Activated CD4-positive, alpha-beta T cell treated with anti-CD3 and anti-CD28 coated beads for 1 hour (primary cell): ENCODE measurements at places on chromosomes 16 and 17.

DNA sequence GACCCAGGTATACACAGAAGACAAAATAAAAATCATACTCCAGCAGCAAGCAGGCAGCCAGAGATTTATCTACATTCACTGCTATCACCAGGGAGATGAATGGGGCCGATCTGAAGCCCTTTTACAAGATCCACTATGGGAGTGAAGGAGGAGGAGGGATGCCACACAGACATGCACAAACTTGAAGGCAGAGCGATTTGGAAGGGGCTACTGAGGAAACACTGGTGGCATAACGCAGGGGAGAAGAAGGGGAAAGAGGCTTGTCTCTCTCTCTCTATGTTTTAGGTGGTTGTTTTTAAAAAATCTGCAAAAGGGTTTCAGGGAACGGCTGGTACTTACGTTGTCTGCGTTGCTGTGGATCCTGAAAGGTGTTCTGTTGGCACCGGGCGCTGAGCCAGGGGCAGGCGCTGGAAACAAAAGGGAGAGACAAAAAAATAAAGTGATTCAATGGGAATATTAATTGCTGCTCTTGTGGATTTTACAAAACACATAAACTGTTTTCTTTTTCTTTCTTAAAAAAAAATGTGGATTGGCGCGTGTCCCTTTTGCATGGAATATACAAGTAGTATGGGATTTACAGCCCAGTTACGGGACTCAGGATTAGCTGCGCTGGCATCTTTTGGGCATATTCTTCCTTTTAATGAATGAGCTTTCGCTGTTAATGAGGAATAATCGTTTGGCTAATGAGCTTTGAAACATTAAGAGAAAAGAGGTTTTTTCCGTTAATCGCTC, 255.3 kb upstream of the PMFBP1 start:
- DNase-seq = no peak

DNA sequence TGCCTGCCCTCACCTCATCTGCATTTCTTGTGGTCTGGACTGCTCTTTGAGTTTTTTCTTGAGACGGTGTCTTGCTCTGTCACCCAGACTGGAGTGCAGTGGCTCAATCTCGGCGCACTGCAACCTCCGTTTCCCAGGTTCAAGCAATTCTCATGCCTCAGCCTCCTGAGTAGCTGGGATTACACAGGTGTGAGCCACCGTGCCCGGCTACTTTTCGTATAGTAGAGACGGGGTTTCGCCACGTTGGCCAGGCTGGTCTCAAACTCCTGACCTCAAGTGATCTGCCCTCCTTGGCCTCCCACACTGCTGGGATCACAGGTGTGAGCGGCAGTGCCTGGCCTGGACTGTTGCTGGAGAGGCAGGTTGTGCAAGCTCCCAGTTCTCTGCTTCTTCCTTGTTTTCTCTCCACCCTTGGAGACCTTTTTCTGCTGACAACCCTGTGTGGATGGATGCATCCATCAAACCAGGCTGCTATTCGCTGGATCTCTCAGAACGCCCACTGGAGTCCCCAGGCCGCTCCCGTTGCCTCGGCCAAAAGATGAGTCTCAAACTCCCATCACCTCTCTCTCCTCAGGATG, 22.7 kb upstream of the DBNDD1 start:
- no peak for DNase-seq

DNA sequence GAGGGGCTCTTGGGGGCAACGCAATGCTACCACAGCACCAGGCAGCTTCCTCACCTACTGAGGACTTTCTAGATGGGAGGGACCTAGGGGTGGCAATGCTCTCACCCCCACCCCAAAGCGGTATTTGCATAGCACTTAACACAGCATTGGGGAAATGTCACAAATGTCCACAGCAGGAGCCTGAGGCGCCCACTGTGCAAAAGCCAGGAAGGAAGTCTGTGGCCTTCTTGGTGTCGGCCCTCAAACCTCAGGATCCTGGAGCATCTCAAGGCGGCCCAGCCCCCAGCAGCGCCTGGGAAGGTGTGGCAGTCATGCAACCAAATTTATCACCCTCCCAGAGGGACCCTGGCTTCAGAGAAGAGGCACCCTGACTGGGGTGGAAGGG, 45.3 kb downstream of the WNT3 start:
- DNase-seq = no peak

DNA sequence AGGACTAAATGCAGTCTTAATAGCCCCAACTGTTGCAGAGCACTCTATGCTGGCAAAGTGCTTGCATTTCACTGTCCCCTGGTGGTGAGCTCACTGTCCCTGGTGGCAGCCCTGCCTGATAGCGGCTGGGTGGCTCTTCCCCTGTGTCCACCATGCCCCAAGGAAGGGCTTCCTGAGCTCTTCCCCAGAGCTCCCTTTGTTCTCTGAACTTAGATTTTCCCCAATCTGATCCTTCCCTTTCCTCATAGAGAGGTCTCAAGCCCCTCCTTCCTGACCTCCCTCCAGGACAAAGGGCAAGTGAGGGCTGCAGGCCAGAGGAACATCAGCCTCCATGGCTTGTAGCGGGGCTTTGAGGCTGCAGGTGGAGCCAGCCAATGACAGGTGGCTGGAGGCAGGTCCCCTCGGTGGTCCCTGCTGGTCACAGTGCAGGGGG, 17.0 kb downstream of the BEAN1 start:
- DNase-seq = no peak

DNA sequence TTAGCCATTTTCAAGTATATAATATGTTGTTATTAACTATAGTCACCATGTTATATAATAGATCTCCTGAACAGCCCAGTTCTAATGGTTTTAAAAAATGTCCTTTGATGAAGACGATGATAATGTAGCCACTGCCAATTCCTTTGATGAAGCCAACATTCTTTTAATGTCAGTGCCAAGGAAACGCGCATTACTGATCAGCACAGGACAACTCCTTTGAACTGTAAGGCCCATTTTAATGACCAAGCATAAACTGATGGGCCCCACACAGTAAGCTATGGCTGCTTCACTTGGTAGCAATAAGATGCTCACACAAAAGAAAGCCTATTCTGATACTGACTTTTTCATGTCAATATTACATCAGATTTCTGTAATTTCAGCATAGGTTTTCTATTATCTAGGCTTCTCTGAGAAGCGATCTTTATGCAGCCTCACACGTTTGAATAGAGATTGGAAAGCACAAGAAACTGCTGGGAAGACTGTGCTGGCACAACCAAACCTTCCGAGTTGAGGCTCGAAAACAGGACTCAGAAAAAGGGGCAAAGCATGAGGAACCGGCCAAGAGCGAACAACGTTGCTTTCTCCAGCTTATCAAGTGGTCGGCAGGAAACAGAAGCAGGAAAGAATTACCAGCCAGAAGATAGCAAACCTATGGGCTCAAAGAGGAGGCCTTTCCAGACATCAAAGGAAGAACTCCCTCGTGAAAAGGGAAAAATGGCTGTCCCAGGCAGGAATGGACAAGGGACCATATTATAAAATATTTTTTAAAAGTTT, 19.4 kb downstream of the ERN1 start:
- DNase-seq = no peak

DNA sequence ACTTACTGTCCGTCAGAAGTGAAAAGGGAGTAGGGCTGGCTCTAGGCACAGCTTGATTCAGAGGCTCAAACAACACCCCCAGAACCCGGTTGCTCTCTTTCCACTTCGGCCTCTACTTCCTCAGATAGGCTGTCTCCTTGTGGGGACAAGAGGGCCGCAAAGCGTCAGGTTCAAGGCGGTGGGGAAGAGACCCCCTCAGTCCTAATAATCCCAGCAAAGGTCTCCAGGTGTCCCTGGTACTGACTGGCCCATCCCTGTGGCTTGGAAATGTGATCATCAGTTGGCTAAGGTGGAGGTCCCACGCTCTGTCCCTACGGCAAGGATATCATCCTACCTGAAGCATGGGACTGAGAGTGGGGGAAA, 26.0 kb downstream of the NGFR start:
- DNase-seq = no peak

DNA sequence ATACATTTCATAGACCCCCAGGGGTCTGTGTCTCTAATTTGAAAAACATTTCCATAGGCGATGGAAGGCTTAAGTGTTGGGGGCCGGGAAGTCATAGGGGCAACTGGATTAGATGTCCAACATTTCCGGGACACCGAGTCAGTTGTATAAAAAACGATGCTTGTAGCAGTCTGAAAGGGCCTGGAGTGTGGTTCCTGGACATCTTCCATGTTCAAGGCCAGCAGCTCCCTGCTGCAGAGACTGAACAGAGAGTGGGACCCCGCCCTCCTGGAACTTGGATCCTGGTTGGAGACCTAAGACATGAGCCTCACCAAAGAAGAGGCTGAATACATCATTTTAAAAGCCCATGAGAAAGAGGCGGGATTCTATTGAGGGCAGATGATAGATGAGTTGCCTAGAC, 82.0 kb upstream of the ZNF423 start:
- no peak for DNase-seq

DNA sequence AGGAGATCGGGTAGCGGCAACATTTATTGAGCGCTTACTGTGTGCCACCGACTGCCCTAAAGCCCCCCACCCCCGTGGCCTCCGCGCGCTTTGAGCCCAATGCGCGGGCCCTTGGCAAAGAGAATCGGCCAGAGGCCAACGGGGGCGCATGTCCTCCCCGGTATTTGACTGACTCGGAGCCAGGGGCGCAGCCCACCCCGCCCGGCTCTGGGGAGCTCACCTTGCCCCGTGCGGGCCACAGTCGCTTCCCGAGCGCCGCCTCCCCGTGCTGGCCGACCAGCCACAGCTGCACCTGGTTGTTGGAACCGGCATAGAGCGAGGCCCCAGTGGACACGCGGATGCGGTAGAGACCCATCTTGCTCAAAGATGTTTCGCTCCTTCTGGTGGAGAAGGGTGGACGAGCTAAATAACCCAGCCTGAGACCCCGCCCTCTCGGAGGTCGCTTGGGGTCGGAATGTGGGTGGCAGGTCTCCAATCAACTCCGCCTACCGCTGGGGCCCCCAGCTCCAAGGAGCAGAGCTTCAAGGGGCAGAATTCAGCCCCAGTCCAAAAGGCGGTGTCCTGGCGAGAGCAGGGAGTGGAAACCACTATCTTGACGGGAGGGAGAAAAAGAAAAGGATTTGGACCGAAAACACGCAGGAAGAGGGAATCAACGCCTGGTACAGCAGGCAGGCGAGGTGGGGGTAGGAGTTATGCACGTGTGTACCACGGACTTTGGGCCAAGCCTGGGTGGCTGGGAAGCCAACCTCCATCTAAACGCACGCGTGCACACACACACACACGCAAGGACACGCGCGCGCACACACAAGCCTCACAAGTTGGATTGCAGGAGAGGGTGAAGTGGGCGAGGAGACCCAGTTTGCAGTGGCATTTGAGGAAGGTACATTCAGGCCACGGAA, at the start of gene ALOX15:
Gene ALOX15, minus strand, starts transcription at position 382 of the 899 bp plus-strand sequence. Its CDS starts 27 bp downstream, at position 355.
- DNase-seq = no peak

- no peak for DNase-seq
These were observed 34.4 kb downstream of the SLC7A5 start for GRCh38 chr16:87834668-87835473.

- DNase-seq = peak; percentile 15
These were observed 43.9 kb downstream of the CHD9 start for GRCh38 chr16:53098526-53099317.

DNA sequence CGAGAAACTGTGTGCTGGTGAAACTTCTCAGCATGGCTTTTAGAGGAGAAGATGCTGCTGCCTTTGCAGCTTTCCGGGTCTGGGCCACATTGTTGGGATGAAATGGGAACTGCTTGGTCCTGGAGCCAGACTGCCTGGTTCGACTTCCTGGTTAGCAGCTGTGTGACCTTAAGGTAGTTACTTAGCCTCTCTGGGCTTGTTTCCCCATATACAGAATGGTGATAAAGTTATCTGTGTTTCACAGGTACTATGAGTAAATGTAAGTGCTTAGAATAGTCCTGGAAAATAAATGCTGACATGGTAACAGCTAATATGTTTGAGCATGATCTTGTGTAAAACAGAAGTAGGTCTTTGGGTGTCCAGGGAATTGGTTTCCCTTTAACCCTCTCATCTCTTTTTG, 26.3 kb downstream of the AKAP1 start:
- DNase-seq = no peak

DNA sequence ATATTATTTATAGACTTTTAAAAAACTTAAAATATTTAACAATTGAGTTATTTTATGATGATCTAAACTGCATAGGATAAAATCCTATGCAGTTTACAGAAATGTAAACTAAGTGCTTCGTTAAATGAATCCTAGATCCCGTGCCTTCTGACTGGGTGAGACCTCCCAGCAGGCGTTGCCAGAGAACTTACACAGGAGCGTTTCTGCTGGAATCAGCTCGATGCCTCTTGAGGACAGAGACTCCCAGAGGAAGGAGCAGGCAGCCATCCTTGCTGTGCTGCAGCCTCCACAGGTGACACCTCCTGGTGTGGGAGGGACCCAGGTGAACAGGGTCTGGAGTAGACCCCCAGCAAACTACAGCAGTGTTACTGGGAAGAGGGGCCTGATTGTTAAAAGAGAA, 160.4 kb downstream of the WWOX start:
- no peak for DNase-seq

DNA sequence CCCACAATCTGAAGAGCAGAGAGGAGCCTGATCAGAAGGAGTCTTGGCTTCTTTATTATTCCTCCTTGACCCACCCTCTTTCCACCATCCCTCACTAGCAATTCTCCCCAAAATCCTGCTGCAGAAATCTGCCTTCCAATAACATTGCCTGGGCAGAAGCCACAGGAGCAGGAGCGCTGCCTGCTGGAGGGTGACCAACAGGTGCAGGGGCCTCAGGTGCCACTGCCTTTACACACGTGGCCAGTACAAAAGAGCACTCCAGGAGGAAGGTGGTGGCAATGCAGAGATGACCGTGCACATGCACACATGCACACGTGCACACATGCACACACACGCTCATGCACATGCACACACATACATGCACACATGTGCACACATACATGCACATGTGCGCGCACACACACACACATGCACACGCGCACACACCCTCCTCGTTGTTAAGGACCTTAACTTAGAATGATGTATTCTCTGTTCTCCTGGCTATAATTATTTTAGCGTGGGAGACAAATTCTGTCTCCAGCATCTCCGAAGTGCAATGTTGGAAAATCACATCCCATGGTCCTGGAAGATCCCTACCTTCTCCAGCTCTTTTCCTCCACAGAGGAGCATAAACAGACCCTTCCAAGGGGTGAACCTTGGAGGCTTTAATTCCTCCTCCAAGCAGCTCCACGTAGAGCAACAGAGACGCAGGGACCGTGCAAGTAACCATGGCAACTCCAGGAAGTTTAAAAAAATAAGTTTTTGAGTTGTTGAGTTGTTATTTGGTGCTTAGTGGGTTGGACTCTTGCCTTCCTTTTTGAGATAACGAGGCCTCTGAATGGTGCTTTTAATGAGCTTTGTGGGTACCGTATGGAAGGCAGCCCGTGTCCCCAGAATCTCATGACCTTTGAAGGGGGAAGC, 12.6 kb downstream of the RBFOX3 start:
- no peak for DNase-seq
